Germinal center (tissue), 1 donor: ENCODE measurements at places on chromosomes 16 and 17.

DNA sequence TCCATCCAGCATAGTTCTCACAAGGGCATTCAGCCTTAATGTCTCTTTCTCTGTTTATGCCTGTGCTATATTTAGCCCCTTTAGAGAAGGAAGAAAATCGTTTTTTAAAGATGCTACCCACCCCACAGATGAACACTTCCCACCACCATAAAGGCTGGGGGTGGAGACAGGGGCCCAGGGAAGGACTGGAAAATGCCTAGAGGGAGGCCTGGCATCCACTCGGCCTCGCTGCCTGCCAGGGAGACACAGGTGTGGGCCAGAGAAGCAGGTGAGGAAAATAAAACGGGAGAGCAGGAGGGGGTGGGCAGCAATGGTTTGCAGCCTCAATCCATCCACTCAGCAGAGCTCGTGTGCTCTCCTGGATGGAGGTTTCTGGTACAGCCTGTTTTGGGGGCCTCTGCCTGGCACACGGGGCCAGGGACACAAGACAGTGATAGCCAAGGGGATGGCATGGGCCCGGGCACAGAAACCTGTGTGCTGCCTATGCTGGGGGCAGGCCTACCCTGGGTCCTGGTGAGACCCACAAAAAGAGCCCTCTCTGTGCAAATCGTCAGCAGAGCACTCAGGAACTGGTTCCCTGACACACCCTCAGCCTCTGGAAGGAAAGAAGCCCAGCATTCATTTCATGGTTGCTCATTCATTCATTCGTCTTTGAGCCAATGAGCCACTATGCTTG, 121.4 kb downstream of the C16orf78 start:
- no peak for DNase-seq

DNA sequence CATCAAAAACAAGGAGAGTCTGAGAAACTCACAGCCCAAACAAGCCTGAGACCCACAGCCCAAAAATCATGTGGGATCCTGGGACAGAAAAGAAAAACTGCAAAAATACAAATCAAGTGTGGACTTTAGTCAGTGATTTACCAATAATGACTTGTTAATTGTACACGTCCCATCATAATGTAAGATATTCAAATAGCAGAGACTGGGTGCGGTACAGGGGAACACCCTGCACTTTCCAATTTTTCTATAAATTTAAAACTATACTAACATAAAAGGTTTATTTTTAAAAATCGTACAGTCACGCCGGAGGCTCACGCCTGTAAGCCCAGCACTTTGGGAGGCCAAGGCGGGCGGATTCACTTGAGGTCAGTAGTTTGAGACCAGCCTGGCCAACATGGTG, 8.8 kb downstream of the CEP131 start:
- no peak for DNase-seq

DNA sequence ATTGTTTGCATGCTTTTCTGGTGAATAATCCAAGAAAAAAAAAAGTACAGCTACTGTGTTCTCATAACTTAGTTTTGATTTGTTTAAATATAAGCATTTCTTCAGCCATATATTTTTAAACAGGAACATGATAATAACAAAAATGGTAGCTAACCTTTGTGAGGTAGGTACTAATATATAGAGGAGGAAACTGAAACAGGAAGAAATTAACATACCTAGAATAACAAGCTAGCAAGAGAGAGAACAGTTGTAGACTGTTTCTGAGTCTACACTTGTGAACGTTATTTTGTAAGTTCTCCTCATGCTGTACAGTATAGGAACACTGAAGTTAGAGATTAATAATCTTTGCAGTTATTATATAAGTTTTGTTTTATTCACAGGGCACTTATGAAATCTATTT, 49.3 kb downstream of the NSRP1 start:
- peak; percentile 30 for DNase-seq

- DNase-seq = no peak
Measured at GRCh38 chr16:77402672-77403071, 32.2 kb downstream of the ADAMTS18 start.

DNA sequence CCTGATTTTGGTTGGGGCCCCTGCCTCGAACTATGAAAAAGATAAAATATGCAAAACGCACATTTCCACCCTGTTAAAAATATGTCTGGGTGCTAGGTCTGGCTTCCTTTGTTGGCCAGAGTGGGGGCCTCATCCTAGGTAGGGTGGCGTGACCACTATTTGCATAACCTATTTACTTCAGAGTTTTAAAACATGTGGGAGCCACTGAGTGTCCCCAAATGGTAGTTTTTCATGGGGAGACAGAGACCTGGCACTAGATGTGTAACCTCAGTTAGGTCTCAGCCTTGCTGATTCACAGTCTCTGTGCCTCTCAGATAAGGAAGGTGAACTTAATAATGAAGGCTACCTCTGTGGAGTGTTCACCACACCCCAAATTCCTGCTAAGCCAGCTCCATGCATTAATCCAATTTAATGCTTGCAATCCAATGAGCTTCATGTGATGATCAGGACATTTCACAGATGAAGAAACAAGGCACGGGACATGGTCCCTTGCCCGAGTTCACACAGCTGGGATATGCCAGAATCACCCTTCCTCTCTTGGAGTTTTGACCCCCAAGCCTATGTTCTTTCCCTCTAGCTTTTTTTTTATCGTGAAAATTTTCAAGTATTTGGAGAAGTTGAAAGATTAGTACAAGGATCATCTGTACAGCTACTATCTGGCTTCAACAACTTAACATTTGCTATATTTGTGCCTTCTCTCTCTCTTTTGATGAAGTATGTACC, 103.4 kb downstream of the IRF8 start:
- DNase-seq = peak; percentile 70
